ENCODE measurements at places on chromosomes 2 and 18. TPM values are rescaled to one million over a fixed set of nuclear protein-coding genes. Genes with fewer than 3 reads are reported as not detected.

STEAP3 gene
- 17.9 TPM for total RNA-seq

HDAC4 gene
- total RNA-seq, result 26.0 TPM

KYNU gene
- not detected for total RNA-seq

SLC5A7 gene
- total RNA-seq, result not detected

PDE11A gene
- 1.7 TPM for total RNA-seq

TRIM43 gene
- total RNA-seq, result not detected

SATB2 gene
- total RNA-seq, result 3.8 TPM

TUBA4B gene
- not detected for total RNA-seq

BCL11A gene
- 9.6 TPM for total RNA-seq

NIF3L1 gene
- 14.2 TPM for total RNA-seq

PLEKHH2 gene
- 1.6 TPM for total RNA-seq

SERPINB13 gene
- not detected for total RNA-seq

IL18RAP gene
- not detected for total RNA-seq

YPEL5 gene
- total RNA-seq, result 120 TPM

DNA sequence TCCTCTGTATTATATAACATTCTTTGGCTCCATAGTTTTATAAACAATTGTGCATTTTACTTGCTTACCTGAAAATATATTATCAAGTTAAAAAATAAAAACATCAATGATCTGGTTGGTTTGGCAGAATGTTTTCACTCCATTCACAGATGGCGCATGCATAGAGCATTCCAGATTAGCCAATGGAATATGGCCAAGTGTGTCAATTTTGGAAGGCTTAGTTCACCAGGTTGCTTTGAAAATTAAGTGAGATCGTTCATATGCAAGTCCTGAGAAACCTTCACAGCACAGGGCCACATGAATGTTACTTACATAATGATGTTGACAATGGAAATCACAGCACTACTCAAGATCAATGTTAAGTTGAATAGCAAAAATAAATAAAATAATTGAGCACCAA lies 335.7 kb downstream of the GRB14 start:
- DNase-seq, result no peak

DNA sequence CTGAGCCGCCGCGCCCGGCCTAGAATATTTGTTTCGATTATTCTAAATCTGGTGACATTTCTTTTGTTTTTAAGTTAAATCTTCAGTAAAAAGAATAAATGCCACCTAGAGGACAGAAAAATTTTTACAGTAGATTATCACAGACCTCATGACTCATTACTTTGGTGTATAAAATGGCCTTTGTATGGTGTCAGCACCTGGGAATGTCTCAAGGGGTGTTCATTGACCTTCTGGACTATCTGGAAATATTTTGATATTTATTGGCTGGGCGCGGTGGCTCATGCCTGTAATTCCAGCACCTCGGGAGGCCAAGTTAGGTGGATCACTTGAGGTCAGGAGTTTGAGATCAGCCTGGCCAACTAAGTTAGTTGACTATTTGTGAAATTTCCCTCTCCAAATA lies 30.3 kb upstream of the SLC30A6 start:
- DNase-seq, result no peak

GRCh38 chr2:158760887-158761286 lies 34.2 kb upstream of the DAPL1 start:
- no peak for DNase-seq

- no peak for DNase-seq
Measured at GRCh38 chr2:176240301-176240700, 28.9 kb upstream of the MTX2 start.

DNA sequence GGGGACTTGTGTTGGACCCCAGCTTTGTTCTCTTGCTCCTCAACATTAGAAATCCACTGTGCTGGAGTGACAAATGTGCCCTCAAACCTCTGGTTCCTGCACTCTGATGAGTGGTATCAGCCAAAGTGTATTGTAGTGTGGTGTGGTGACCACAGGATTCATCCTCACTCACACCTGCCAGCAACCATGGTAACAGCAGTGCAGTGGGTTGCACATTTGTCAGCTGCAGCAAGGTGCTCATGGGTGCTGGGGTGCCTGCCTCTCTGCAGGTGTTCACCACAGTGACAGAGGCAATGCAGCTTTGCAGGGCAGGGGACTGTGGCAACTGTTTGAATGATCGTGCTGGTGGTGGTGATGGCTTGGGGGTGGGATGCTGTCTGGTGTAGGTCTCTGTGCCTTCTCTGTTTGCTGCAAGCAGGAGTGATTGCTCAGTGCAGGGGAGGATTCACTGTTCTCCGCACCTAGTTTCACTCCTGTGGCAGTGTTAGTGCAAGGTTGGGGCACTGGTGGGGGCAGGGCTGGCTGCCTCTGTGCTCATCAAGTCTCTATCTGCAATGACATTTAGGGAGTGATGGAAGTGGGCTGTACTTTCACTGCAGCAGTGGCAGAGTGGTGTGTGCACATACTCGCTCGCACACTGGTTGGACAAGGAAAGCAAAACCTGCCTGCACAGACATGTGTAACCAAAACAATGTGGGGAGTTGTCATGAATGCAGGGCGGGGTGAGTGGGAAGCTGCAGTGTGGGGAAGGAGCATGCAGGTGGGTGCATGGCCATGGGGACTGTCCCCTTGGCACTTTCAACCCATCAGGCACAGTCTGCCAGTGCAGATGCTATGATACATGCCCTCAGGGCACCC lies 301.1 kb downstream of the PIK3C3 start:
- DNase-seq, result no peak

- peak; percentile 1 for DNase-seq
Measured at GRCh38 chr2:96090196-96090926, 26.0 kb downstream of the ADRA2B start.

GRCh38 chr2:151819920-151820319 lies 8.3 kb downstream of the ARL5A start:
- DNase-seq, result no peak

GRCh38 chr18:32455361-32455760 lies 15.3 kb downstream of the GAREM1 start:
- DNase-seq, result no peak

DNA sequence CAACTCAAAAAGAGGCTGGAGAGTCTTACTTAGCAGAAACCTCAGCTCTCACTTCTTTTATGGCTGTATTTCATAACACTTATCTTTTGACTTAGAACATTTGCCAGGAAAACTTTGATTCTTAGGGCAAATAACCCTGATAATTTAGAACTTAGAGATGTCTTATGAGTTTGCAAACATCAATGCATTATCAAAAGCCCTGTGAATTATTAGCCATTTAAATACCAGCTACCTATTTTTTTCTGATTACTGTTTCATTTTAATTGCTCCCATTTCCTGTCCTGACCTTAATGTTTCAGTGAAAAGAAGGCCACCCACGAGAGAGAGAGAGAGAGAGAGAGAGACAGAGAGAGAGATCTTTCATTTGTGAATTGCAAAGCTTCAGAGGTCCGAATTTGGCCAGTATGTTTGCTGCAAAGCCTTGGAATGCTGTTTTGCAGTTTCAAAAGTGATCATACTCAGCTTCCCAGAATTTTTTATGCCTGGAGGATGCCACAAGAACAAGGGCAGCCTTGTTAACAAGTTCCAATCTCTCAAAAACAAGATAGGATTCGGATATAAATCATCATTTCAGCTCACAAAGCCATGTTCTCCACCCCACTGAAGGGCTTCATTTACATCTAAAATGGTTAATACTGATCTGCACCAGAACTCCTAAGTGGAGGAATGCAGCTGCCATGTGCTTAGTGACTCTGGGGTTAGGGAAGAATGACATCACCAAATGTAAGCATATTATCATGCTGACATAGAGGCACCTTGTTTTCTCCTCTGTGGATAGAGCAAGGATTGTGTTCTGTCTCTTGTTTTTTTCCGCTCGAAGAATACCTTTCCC lies 478.2 kb downstream of the ARHGAP15 start:
- no peak for DNase-seq

- no peak for DNase-seq
Measured at GRCh38 chr2:196287523-196287922, 116.1 kb upstream of the STK17B start.

GRCh38 chr2:241892299-241893137 lies 23.0 kb downstream of the RTP5 start:
- DNase-seq, result no peak

GRCh38 chr2:1246239-1246638 lies 167.0 kb upstream of the TPO start:
- no peak for DNase-seq

DNA sequence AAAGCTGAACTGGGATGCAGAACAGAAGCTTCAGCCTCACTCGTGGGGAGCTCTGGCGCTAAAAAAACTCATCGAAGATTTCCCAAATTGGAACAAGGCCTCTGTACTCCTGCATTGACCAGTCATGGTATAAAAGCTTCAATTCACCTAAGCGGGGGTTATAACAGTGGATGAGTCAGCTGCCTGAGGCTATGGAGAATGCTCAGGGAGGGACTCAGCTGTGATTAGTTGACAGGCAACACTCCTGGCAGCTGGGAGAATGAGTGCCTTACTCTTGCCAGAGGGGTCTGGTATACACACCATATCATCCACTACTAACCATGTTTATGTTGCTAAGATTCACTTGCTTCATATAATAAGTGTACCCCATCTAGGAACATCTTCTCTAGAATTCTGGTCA lies 350.6 kb upstream of the VRK2 start:
- no peak for DNase-seq

- DNase-seq, result no peak
Measured at GRCh38 chr2:24917086-24917485, 3.0 kb downstream of the ADCY3 start.

GRCh38 chr2:152617456-152618192 lies 99.6 kb downstream of the PRPF40A start:
- DNase-seq, result no peak

- DNase-seq, result peak; percentile 8
Measured at GRCh38 chr2:176080540-176081375, 3.0 kb downstream of the EVX2 start.

GRCh38 chr18:9135912-9136314 lies 668 bp upstream of the ANKRD12 start:
- DNase-seq, result peak; percentile 27

GRCh38 chr2:67486041-67486796 lies 89.1 kb downstream of the ETAA1 start:
- no peak for DNase-seq

DNA sequence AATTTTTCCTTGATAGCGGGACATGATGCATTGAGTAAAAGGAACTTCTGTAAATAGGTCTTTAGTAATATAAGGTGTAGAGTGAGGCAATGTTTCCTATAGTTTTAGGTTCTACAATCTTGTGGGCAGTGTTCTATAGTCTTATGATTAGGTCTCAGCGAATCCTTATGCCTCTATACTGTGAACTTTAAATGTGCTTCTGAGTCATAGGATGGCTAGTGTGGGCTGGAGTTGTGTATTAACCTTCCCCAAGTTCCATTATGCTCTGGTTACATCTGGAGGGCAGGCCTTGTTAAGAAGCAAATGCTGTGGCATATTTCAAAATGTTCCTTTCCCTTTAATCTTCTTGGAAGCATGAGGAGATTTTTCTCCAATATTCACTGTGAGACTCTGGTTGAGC lies 73.5 kb downstream of the ROCK2 start:
- no peak for DNase-seq

GRCh38 chr2:83386549-83386948 lies 1072.5 kb downstream of the SUCLG1 start:
- no peak for DNase-seq

- no peak for DNase-seq
Measured at GRCh38 chr2:42136782-42137124, 32.4 kb upstream of the EML4 start.

DNA sequence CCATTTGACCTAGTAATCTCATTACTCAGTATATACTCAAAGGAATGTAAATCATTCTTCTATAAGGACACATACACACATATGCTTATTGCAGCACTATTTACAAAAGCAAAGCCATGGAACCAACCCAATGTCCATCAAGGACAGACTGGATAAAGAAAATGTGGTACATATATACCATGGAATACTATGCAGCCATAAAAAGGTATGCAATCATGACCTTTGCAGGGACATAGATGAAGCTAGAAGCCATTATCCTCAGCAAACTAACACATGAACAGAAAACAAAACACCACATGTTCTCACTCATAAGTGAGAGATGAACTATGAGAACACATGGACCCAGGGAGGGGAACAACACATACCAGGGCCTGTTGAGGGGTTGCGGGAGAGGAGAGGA lies 214.5 kb downstream of the NBAS start:
- DNase-seq, result no peak

- DNase-seq, result peak; percentile 13
Measured at GRCh38 chr2:207008105-207008990, 69.0 kb downstream of the CPO start.

DNA sequence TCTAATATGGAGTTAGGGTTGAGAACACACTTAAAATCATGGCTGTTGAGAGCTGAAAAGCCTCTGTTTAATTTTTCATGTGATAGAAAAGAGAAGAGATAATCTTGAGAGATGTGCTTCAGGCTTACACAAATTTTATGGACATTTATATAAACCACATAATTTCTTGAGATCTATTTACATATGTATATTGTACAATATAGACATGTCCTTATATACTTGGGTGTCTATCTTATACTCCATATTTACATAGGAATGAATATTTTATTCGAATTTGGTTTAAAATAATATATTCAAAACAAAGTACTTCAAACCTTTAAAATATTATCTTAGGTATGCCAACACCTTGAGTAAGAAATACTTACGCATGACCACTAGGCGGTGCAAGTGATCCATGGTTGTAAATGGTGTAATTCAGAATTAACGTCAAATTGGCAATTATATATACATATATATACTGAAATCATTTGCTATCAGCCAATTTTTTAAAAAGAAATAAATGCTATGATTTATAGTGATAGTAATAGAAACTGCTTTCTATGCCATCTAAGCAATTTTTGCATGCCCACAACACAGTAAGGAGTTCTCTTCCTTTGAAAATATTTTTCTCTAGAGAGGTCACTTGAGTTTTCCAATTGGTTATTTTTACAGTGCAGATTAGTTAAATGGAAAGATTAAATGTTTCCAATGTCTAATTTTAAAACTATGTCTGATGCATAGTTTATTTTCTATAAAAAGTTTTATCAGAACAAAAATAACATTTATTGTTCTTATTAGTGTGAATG lies 37.6 kb upstream of the SPAG16 start:
- peak; percentile 62 for DNase-seq

- DNase-seq, result no peak
Measured at GRCh38 chr18:55473058-55473457, 114.9 kb downstream of the TCF4 start.

- no peak for DNase-seq
Measured at GRCh38 chr2:224569654-224570053, 15.5 kb downstream of the CUL3 start.

DNA sequence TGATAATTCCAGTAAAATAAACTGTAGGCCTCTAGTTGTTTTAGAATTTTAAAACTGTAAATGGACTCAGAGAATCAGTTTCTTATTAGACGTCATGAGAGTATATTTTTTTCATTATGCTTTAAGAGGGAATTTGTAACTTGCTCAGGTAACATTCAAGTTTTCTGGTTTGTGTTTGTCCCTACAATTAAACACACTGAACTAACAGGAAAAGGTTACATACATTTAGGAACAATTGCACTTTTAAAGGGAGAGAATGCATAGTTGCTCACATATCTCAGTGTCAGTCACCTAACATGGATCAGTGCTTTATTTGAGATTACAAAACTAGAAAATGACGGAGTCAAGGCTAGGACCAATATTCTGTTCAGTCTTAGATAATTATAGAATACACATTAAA lies 3.1 kb downstream of the COL3A1 start:
- DNase-seq, result no peak

- no peak for DNase-seq
Measured at GRCh38 chr18:29191263-29191662, 1014.3 kb upstream of the CDH2 start.

GRCh38 chr18:63240531-63241316 lies 78.8 kb downstream of the BCL2 start:
- DNase-seq, result no peak

- DNase-seq, result no peak
Measured at GRCh38 chr18:54713386-54713785, 114.9 kb upstream of the RAB27B start.
